ENCODE measurements at places on chromosomes 2 and 18.

- DNase-seq, result peak; percentile 81
Observed at GRCh38 chr2:236753606-236754270, 184.1 kb downstream of the ACKR3 start.

- no peak for DNase-seq
Observed at GRCh38 chr18:71223486-71223885, 934.6 kb downstream of the SOCS6 start.

DNA sequence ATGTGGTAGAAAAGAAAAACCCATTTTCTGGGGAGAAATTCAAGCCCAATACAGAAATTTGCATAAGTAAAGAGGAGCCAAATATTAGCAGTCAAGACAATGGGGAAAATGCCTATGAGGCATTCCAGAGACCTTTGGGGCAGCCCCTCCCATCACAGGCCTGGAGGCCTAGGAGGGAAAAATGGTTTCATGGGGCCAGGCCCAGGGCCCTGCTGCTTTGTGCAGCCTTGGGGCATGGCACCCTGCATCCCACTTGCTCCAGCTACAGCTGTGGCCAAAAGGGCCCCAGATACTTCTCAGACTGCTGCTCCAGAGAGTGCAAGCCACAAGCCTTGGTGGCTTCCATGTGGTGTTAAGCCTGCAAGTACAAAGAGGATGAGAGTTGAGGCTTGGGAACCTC, 51.3 kb upstream of the CYP1B1 start:
- no peak for DNase-seq

DNA sequence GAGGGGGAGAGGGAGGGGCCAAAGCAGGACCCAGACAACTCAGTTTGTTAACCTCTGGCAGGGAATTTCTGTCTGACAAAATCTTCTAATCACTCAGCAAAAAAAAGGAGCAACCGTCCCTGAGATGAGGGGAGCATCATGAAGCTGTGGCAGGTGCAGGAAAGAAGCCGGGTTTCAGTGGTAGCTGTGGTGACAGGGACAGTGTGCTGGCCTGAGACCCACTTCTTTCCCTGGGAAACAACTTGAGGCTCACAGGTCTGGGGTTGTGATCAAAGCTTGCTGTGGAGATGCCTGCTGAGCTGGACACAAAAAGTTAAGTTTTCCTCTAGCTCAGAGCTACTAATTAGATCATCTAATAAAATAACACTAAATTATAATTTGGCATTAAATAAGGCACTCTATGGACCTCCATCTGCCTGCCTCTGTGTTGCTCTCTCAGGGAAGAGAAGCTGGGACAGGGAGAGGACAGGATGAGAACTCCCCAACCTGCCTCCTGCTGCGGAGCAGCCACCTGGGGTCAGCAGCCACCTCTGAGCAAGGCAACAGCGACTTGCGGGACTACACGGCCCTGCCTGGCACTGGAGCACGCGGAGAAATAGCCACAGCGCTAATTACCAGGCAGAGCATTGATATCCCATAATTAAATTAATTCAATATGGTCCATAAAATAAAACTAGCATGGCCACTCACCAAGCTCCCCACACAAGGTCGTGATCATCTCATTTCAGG, 104.6 kb upstream of the TEX51 start:
- DNase-seq, result no peak

Data from myocyte (in vitro differentiated cells).